ENCODE measurements at places on chromosomes 5 and 9. TPM values are rescaled to one million over a fixed set of nuclear protein-coding genes. Genes with fewer than 3 reads are reported as not detected.

The SLCO6A1 gene
- not detected for total RNA-seq

The ASPN gene
- total RNA-seq: 6.3 TPM

The PLEKHG4B gene
- total RNA-seq: not detected

The TRPM6 gene
- total RNA-seq: not detected

GRCh38 chr5:177334155-177334551 lies 17.3 kb downstream of the LMAN2 start:
- no peak for DNase-seq

- DNase-seq: no peak
These were observed 231.6 kb upstream of the ANKH start for GRCh38 chr5:15103130-15103529.

- no peak for DNase-seq
These were observed 543.9 kb downstream of the TLE1 start for GRCh38 chr9:81145331-81145963.

DNA sequence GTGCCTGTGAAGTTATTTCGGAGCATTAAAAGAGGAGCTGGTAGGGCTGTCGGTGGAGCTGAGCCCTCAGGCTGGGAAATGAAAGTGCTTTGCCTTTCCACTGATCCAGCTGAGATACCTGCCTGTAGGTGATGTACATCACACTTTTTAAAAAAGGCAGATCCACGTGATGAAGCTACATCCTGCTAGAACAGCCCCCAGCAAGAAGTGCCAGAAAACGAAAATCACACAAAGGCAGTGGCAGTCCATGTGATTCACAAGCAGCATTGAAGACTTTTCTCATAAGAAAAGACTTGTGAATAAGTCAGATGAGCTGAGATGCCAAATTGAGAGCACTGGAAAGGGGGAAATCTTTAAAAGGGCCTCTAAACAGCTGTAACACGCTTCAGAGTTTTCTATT lies 765.1 kb downstream of the PTPRD start:
- no peak for DNase-seq

GRCh38 chr9:128244837-128245231 lies 31.0 kb downstream of the GOLGA2 start:
- peak; percentile 95 for DNase-seq

DNA sequence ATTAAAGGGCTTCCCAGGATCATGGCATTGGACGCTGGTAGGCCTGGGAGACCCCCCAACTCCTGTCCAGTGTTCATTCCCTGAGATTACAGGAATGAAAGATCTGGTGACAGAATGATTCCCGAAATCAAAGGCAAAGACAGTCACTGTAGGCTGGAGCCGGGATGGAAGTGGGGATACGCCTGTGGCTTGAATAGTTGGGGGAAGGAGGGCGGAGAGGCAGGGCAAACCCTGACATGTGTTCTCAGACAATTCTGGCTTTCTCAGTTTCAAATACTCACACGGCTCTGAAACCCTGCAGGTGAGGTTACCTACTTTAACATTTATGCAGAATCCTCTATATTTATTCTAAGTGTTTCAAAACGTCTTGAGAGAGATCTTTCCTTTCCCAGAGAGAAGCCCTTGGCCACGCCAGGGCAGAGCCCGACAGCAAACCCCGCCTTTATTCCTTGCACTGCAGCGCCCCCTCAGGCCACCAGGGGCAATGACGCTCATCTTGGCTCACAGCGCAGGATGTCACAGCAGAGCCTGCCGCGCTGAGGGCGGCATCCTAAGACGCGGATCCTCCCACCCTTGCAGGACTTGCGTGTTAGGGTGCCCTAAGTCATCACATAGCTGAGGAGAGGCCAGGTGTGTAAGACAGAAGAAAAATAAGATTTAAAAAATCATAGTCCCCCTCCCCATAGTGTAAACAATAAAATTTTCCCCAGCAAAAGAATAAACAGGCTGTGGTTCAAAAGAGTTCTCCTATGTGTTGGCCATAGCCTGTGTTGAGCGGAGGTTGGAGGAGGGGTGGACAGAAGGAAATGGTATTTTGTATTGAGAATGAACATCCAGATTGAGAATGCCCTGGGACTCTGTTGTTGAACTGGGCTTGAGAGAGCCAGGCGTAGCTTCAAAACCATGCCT lies 284.5 kb downstream of the NTRK2 start:
- DNase-seq: peak; percentile 75
